ENCODE measurements at places on chromosomes 4 and X.
A peak's percentile ranks its signal among the peaks of the same experiment; 100 is the strongest.

GRCh38 chr4:38803833-38804653 is 548 bp downstream of the TLR1 start:
- no peak for DNase-seq

DNA sequence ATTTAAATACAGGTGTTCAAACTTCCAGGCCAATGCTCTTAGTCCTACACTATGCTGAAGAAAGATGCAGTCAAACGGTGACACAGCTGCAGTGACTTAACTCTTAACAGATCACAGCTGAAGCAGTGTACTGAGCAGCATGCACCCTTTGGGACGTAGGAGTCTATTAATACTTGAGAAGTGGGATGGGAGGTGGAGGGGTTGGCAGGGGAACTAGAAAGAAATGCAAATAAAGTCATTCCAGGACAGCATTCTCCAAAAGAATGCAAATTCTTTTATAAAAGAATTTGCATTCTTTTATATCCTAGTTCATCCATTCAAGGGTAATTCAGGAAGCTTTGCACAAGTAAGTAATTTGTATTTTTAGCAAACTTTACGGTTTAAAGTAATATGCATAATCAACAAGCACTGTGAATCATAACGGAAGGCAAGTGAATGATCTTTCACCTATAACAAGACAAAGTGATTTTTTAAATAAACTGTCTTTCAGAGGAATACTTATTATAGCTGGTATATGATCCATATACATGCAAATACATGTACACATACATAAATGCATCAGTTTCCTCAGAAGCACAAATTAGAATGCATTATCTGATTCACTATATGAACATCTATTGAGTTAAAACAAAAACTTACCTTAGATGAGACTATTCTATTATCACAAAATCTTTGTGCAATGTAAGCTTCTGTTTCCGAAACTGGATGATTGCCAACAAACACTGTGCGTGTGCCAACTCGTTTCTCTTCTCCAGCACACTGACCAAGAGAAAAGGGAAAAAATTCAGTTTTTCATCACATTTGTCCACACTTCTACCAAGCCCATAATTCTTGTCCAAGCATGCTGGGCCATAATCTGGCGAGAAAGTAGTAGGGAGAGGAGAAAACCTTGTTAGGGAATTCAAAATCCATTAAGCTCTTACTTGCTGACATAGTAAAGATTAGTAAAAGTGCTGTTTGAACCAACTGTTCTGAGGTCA is 106.5 kb downstream of the ATP11C start:
- no peak for DNase-seq

GRCh38 chrX:100368167-100368566 is 41.9 kb downstream of the PCDH19 start:
- peak; percentile 4 for DNase-seq

- no peak for DNase-seq
Measured at GRCh38 chr4:9901257-9901656, 119.8 kb downstream of the DRD5 start.

DNA sequence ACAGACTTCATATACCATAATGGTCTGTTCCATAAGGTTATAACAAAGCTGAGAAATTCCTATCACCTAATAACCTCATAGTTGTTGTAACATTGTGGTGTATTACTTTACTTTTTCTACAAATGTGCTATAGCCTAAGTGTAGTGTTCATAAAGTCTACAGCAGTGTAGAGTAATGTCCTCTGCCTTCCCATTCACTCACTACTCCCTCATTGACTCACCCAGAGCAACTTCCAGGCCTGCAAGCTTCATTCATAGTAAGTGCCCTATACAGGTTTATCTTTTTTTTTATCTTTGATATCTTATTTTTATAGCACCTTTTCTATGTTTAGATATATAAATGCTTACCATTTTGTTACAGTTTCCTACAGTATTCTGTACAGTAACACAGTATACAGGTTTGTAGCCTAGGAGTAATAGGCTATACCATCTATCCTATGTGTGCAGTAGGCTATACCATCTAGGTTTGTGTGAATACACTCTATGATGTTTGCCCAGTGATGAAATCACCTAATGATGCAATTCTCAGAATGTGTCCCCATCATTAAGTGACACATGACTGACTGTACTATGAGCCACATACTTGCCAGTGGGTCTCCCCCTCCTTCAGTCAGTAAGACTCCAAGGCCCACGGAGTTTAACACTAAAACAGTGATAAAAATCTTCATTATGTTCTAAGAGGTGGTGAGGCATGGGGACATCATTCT is 299.9 kb downstream of the UNC5C start:
- DNase-seq = no peak

DNA sequence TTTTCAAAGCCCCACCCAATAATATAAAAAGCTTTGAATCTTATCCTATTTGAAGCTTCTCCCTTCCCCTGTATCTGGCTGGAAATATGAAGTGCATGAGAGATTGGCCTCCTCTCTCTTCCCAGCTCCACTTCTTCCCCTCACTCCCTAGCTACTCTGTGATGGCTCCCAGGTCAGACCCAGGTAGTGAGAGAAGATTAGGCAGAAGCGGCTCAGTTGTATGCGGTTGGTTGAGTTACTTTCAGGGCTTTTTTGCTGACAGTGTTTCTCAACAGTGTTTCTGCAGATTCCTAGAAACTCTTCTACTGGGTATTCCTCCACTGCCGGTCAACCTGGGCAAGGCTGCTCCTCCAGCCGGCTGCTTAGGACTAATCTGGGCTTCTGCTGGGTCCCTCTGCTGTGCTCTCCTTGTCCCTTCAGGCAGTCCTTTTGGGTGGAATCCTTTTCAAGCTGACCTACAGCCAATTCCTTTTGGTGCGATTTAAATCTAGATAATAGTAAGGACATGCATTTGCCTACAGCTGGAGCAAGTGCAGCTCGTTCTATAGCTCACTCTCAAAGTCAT is 87.4 kb upstream of the SLC7A11 start:
- no peak for DNase-seq
